ENCODE measurements at places on chromosomes 1 and 21.

DNA sequence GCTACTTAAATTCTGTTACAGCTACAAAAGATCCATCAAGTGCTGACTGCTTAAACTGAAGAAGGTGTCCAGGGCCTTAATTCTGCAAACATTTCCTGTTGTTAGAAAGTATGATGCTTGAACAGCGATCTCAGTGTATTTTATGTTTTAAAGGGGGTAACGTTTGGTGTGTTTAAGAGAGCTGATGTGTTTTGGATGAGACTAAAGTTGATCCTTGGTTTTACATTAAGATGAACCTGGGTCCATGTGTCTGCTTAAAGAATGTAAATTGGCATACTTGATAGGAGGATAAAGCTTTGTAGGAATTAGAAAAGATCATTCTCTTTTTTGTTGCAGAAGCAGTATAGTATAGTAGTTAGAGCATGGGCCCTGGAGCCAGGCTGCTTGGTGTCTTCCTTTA lies 3.6 kb downstream of the IER5 start:
- DNase-seq = no peak

- DNase-seq = no peak
Observed at GRCh38 chr1:165600793-165601192, 30.2 kb upstream of the MGST3 start.

GRCh38 chr1:11522400-11523235 lies 43.7 kb downstream of the DISP3 start:
- DNase-seq = no peak

DNA sequence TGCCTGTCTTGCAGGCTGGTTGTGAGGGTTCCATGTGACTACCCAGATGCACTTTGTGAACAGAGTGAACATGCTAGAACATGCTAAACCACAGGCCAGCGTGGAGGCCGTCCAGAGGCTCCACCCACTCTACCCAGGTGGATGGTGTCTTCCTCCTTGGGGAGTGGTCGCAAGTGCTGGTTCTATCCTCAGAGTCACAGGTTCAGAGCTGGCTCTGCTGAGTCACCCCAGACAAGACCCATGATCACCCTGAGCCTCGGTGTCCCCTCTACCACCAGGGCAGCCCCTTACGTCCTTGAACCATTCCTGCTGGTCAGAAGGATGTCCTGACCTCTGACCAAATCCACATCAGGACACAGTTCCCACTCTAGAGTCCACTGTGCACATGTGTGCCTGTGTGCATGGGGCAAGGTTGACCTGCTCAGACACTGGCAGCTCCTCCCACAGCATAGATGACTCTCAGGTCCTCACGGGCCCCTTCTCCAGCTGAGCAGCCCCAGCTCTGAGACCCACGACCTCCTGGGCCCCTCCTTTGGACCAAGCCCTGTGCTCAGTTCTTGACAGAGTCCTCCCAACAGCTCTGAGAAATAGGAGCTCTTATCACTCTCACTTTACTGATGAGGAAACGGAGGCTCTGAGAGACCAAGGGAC lies 391.8 kb downstream of the MATN1 start:
- no peak for DNase-seq

GRCh38 chr1:113279776-113280391 lies 110.4 kb upstream of the MAGI3 start:
- DNase-seq = no peak

DNA sequence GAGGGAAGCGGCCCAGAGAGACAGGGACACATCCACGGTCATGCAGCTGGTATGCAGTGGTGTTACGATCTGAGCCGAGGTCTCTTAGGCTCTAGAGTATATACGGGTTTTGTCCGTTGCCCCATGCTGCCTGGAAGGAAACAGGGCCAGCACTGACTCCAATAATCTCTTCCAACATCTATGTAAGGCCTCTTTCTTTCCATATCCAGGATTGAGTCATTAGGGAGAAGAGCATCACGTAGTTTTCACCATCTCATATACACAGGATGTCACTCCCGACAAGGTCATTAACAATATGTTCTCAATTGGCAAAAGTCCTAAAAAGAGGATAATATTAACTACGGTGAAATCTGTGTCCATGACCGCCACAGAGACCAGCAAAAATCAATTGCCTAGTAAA lies 4.4 kb downstream of the C8B start:
- no peak for DNase-seq

- no peak for DNase-seq
Observed at GRCh38 chr21:42387164-42387563, 8.7 kb downstream of the TMPRSS3 start.

GRCh38 chr21:27817074-27817473 lies 850.2 kb upstream of the ADAMTS5 start:
- no peak for DNase-seq

- DNase-seq = no peak
Observed at GRCh38 chr21:31959881-31960280, 87.1 kb downstream of the HUNK start.

DNA sequence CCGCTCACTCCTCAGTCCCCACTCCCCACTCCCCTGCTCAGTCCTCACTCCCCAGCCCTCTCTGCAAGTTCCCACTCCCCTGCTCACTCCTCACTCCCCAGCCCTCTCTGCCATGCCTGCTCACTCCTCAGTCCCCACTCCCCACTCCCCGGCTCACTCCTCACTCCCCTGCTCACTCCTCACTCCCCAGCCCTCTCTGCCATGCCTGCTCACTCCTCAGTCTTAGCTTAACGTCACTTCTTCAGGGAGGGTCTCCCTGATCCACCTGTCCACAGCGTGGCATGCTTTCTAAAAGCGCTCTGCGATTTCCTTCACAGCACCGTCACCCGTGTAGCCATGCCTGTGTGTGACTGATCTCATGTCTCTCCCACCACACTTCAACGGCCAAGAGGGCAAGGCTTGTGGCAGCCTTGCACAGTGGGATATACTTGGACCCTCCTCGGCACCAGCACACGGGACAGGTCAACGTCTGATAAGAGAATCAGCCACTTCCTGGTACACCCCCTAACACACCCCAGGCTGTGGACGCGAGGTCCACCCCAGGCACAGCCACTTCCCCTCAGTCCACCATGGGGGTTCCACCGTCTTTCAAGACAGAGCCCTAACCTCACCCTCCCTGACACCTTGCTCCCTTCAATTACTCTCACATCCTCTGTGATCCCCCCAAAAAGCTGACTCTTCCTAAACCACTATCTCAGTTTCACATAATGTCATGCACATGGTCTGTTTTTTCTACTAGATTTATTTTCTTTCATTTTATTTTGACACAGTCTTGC lies 14.0 kb downstream of the PRDM15 start:
- no peak for DNase-seq

DNA sequence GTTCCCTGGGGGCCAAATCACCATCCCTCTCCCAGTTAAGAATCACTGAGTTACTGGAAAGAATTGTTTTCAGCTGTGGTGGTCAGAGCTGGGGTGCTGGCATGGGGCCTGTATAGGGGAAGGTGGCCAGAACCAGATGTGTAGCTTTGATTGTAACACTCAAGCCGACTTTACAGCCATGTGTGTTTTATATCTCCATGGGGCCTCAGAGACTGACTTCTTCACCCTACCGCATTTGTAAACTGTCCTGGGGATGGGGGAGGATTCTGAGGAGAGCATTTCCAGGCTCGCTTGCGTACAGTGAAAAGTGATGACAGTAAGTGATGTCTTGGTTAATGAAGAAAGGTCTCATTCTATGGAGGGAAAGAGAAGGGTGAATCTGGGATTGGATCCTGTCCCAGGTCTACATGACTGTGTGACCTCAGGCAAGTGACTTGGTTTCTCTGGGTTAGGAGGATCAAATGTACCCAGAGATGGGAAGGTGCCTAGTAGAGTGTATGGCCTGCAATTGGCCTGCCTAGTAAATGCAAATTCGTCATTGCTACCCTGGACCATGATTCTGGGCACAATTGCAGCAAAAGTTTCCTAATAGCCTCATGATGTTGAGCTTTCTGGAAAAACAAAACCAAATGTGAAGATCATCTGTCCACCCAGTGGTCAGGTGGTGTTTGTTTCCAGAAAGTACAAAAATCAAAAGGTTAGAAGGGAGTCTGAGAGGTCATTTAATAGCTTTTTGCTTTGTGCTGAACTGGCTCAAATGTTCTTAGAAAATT lies 49.7 kb upstream of the RCC2 start:
- DNase-seq = no peak

DNA sequence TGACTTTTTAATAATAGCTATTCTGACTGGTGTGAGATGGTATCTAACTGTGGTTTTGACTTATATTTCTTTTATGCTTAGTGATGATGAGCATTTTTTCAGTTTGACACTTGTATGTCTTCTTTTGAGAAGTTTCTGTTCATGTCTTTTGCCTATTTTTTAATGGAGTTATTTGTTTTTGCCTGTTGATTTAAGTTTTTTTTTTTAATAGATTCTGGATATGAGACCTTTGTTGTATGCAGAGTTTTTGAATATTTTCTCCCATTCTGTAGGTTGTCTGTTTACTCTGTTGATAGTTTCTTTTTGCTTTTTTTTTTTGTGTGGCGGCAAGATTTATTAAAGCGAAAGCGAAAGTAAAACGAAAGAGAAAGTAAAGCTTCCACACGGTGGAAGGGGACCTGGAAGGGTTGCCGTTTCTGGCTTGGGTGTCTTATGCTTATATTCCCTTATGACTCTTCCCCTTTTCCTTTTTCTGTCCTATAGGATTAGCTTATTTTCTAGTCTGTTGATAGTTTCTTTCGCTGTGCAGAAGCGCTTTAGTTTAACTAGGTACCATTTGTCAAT lies 67.6 kb downstream of the TBX19 start:
- DNase-seq = no peak

DNA sequence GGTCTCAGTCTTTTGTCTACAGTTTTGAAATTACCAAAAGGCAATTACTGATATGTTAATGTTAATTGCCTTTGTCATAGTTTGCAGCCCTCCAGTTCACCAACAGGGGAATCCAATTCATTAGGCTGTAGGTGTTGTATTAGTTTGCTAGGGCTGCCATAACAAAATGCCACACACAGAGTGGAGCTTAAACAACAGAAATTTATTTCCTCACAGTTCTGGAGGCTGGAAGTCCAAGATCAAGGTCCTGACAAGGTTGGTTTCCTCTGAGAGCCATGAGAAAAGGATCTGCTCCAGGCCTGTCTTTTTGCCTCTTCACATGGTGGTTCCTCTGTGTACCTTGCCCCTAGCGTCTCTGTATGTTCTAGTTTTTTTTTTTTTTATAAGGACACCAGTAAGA lies 1.3 kb downstream of the RTCA start:
- no peak for DNase-seq

DNA sequence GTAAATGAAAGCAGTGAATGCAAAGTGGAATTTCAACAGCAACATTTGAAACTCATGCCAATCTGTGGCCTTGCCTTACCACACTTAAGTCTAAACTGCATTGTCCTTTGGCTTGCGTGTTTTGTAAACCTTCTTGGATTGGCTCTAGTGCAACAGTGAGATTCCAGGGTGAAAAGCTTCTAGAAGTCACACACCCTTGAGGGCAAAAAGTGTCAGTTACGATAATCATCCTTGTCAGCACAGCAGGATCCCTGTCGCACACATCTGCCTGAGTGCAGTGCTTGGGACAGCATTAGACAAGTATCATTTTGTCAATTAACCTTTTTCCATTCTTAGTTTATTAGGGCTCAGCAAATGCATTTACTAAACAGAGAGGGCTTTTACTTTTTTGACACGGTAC lies 243.4 kb upstream of the PTBP2 start:
- no peak for DNase-seq

DNA sequence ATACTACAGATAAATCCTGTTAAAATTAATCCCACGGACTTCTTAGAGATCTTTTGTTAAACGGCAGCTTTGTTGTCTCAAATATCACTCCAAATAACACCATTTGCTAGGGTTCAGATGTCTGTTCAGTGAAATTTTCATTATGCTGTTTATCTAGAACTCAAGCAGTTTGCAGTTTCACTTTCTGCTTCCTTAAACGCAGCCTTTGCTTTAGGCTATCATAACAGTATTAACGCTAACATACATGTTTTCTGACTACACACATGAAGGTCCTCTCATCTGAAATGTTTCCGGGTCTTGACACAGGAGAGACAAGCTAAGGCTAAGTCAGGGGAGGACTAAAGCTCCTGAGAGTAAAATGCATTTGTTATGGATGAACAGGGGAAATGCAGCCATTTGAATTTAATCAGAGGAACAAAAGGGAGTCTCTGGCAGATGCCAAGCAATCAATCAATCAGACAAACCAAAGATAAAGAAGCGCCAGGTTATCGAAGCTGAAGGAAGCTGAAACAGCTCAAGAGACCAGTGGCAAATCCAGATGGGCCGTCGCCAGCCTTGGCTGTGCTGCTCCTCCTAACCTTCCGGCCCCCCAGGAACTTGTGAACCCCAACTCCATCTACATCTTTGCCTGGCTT lies 16.9 kb downstream of the CCSAP start:
- no peak for DNase-seq

DNA sequence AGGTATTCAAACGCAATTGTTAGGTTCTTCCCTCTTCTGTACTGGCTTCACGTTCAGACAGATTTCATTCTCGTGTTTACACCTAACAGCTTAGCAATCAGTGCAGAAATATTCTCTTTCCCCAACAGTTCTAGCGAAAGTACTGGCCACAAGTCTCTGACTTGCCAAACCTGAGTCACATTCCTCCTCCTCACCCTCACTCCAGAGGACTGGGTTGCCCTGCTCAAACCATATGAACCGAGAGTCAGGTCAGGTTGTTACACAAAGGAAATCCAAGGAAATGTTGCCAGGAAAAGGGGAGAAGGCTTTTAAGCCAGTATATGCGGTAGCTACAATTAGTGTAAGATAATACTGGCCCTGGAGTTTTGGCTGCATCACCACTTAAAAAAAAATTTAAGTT lies 282.5 kb downstream of the RGS7 start:
- no peak for DNase-seq

DNA sequence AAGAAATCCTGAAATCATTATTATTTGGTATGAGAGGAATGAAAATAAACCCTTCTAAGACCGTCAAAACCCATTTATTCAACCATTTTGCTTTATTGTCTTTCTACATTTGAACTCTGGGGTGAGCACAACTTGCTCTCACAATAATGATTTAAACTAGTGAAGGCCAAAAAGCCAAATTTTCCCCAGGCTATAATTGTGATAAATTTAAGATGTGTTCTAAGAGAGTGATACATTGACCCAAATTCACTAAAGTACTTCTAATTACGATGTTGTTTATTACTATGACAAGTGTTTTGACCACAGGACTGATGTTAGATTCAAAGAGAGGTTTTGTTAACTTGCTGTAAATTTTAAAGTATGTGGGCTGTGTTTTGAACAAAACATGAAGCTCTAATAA lies 670.9 kb upstream of the NR5A2 start:
- no peak for DNase-seq

DNA sequence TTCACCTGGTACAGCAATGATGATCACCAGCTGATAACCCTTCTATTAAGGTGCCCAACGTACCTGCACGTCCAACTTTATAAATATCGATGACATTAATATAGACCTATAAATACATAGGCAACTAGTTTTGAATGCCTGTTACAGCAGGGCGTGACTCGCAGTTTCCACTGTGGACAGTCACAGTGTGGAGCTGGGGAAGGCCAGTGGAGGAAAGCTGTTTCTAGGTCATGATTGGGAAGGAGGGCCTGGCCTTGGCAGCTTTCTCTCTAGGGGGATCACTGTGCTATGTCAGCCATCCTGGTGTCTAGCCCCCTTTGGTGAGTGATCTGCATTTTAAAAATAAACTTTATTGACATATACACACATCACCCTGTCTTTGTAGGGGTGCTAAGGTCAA lies 4.4 kb upstream of the PRDM15 start:
- no peak for DNase-seq
